ENCODE measurements at places on chromosomes 5 and 9. TPM values are rescaled to one million over a fixed set of nuclear protein-coding genes. Genes with fewer than 3 reads are reported as not detected.

Gene ADAMTSL2
- total RNA-seq = 0.10 TPM

Gene CIZ1
- 61.3 TPM for total RNA-seq

Gene PCDHA9
- 0.07 TPM for total RNA-seq

Gene MYORG
- total RNA-seq = 149 TPM

Gene KCNIP1
- total RNA-seq = not detected

Gene CCL27
- 1.7 TPM for total RNA-seq

Gene NDFIP1
- total RNA-seq = 40.5 TPM

Gene ANXA2R
- 1.4 TPM for total RNA-seq

Gene PCDHA7
- not detected for total RNA-seq

Gene MPDZ
- total RNA-seq = 29.6 TPM

Gene PTPDC1
- 11.4 TPM for total RNA-seq

Gene HMMR
- total RNA-seq = 0.12 TPM

Gene CENPH
- total RNA-seq = 0.87 TPM

Gene SLC2A8
- total RNA-seq = 26.2 TPM

Gene STOML2
- 117 TPM for total RNA-seq

Gene MAST4
- total RNA-seq = 36.8 TPM

Gene CD274
- total RNA-seq = 0.61 TPM

Gene RORB
- total RNA-seq = not detected

Gene SPINK5
- 1.8 TPM for total RNA-seq

Gene WDR38
- total RNA-seq = not detected

Gene TSLP
- total RNA-seq = 0.36 TPM

Gene CDC26
- total RNA-seq = 24.7 TPM

Gene CDH6
- 1.8 TPM for total RNA-seq

Gene ADAMTS19
- total RNA-seq = 0.41 TPM

Gene TBCA
- total RNA-seq = 106 TPM

Gene EXD3
- total RNA-seq = 12.5 TPM

Gene RNF183
- total RNA-seq = not detected

Gene GRXCR2
- total RNA-seq = not detected

Gene PRR16
- 3.9 TPM for total RNA-seq

Gene PCDHB13
- total RNA-seq = 0.40 TPM

Gene SAXO1
- total RNA-seq = 0.20 TPM

Gene APBA1
- total RNA-seq = 0.61 TPM

Gene SNCB
- not detected for total RNA-seq

Gene FAM221B
- not detected for total RNA-seq

Gene SPATA31E1
- total RNA-seq = not detected

Gene EQTN
- not detected for total RNA-seq

Gene BARHL1
- total RNA-seq = not detected

Gene PALM2AKAP2
- total RNA-seq = 1.4 TPM

Gene GCNT4
- total RNA-seq = 1.4 TPM

Gene C5orf47
- not detected for total RNA-seq

Gene SLC6A19
- not detected for total RNA-seq

Gene PIP5KL1
- not detected for total RNA-seq

Gene PCDHA11
- total RNA-seq = not detected

Gene PLPP7
- total RNA-seq = 110 TPM

Gene TOR2A
- 10.2 TPM for total RNA-seq

Gene IL5
- not detected for total RNA-seq

Gene SHB
- total RNA-seq = 6.1 TPM

Gene ARID3C
- total RNA-seq = not detected

Gene FOXI1
- not detected for total RNA-seq

Gene LCN1
- not detected for total RNA-seq

Gene ZBED3
- 0.53 TPM for total RNA-seq

Gene SOWAHA
- not detected for total RNA-seq

Gene ZNF454
- 0.17 TPM for total RNA-seq

Gene SH3TC2
- total RNA-seq = 0.20 TPM

Gene PAEP
- not detected for total RNA-seq

Measured in gastrocnemius medialis (tissue), 4 donors.